ENCODE measurements at places on chromosomes 5 and 9.

DNA sequence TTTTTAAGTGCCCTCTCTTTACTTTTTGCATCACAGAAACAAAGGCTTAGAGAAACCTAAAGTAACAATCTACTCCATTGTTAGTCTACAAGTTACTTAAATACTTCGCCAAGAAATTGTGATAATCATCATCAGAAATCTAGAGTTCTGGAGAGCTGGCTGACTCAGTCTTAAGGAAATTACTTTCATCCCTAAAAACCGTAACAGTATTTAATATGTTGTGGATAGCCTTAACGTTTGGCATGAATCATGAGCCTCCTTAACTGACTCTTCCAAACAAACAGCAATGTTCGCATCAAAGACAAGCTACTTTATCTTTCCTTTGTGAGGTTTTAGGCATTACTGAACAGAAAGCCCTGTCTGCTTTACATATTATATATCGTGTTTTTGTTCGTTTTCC lies 128.7 kb downstream of the NIPBL start:
- no peak for DNase-seq

DNA sequence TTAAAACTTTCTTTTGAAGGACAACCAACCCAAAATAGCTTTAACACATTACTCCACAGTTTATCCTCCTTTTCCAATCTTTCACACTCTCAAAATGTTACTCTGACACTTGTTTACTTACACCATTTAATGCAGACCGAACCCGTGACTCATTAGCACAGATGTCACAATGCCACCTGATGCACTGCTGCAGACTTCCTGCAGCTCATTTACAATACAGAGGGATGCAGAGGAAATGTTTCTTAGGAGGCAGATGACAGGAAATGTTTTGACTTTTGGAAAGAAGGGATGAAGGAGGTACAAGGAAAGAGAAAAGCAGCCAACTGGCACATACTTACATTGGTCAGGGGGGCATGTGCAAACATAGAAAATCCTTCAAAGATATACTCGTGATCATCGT lies 39.0 kb downstream of the DROSHA start:
- DNase-seq = peak; percentile 9

DNA sequence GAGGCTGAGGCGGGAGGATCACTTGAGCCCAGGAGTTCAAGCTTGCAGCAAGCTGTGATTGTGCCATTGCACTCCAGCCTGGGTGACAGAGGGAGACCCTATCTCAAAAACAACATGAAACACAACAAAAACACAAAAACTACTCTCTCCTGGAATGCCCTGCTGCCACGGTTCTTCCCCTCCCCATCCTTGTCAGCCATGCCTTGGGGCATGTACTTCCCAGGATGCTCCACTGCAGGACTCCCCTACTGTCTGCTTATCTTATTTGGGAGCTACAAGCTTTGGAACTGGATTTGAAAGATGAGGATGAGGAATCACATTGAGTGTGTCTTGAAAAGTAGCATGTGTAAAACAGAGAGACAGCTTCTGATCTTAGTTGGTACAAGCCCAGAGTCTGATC lies 40.1 kb upstream of the KIAA1958 start:
- no peak for DNase-seq

DNA sequence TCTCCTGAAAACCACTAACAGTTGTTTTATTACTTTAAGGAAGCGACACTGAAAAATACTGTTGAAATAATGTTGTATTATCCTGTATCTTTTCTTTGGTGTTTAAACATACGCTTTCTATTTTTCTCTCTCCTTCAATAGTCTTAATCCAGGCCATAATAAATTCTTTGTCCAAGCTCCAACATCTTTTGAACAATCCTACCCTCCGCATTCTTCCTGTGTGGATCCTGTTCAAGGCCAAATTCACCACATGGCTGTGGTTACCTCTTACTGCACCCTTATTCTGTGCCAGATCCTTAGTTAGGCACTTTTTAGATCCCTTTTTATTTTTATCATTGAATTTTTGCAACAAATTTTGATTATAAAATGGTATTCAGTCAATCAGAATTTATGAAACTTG lies 1691.5 kb downstream of the MAT2B start:
- DNase-seq = no peak

GRCh38 chr9:69895185-69895584 lies 74.6 kb downstream of the CFAP95 start:
- DNase-seq = peak; percentile 60

DNA sequence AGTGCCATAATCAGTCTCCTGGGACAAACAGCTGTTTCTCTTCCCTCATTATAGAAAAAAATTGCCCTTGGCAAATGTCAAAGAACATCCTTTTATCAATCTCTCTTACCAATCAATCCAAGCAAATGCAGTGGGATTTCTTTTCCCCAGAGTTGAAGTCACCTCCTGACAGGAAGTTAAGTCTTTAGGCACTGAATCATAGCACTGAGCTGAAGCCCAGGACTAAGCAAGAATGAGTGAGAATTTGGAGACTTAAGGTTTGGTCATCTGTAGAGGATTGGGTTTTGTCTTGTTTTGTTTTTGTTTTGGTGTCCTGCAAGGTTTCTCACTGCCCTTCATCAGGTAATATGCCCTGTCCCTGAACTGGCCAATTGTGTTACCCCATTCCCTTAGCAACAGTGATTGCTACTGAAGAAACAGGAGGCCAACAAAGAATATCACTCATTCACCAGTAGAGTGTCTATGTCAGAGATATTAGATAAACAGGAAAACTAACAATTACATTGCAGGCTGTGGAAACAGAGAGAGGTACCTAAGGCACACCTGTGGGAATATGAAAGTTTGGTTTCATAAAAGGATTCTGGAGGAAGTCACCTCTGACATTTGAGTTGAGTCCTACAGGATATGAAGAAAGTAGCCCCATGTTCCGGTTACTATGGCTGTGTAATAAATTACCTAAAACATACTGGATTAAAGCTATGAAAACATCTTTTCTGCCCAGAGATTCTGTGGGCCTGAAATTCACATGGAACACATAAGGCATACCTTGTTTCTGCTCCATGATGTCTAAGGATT lies 4.5 kb upstream of the FXN start:
- peak; percentile 61 for DNase-seq

GRCh38 chr5:141514330-141515133 lies 25.7 kb downstream of the PCDHGC5 start:
- DNase-seq = peak; percentile 80

DNA sequence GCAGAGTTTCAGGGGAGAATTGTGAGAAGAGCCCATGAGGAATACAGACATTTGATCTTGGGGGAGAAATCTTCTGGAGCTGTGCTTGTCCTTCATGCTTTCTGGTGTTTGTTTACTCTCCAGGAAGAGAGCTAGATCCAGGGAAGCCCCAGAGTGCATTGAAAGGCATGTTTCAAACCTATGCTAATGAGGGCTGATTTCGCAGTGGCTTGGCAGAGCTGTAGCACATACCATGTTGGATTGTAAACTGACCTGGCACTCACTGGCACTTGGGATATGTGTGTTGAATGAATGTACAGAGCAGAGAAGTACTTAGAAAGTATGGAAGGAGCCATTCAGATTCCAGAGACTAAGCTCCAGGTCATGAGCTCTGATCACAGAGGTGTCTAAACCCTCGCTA lies 30.9 kb downstream of the TNFSF8 start:
- DNase-seq = no peak
